H1 (cell line): ENCODE measurements at places on chromosomes 2 and 18.

- no peak for DNase-seq
Observed at GRCh38 chr2:68730828-68731227, 3.8 kb upstream of the ARHGAP25 start.

- DNase-seq: no peak
Observed at GRCh38 chr2:104746858-104747257, 107.1 kb upstream of the POU3F3 start.

GRCh38 chr18:40929399-40929798 lies 1025.6 kb upstream of the PIK3C3 start:
- DNase-seq: no peak

- DNase-seq: no peak
Observed at GRCh38 chr18:3902676-3903075, 452.7 kb downstream of the TGIF1 start.

DNA sequence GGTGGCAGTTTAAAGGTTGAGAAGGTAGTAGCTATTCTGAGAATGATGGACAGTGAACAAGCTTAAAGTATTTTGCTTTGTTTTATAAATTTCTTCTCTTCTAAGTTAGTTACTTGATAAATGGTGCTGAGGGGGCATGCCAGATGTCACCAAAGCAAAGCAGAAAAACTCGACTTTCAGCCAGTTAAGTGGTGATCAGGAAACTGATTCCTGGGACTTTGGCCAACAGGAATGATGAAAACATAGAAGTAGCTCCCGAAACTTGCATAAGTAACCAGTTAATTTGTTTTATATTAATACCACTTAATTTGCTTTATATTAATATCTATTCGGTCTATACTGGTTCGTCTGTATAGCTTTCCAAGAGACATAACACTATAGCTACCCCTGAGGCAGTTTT lies 82.6 kb downstream of the FANCL start:
- DNase-seq: no peak
